ENCODE measurements at places on chromosomes 6 and 20. TPM values are rescaled to one million over a fixed set of nuclear protein-coding genes. Genes with fewer than 3 reads are reported as not detected.

Gene PRICKLE4
- polyA plus RNA-seq: 7.2 TPM

GRCh38 chr20:50151034-50151743 is 2.3 kb downstream of the PEDS1 start:
- no peak for DNase-seq

DNA sequence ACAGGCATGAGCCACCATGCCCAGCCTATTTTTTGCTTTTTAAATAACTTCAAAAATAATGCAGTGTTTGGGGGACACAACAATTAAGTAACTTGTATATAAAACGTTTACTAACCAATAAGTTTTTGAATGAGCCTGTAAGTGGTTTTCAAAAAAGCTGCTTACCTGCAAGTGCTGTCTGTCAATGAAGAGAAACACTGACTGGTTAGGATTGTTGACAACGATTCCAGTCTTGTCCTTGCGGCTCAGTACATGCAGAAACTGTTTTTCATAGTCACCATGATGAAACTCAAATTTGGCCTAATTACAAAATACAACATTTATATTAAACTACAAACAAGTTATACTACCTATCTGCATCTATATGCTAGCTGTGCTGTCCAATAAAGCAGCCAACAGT is 10.3 kb downstream of the C6orf62 start:
- DNase-seq: no peak

- DNase-seq: no peak
Measured at GRCh38 chr6:56399672-56400263, 152.4 kb upstream of the COL21A1 start.

- no peak for DNase-seq
Measured at GRCh38 chr6:75116946-75117345, 88.9 kb downstream of the COL12A1 start.

DNA sequence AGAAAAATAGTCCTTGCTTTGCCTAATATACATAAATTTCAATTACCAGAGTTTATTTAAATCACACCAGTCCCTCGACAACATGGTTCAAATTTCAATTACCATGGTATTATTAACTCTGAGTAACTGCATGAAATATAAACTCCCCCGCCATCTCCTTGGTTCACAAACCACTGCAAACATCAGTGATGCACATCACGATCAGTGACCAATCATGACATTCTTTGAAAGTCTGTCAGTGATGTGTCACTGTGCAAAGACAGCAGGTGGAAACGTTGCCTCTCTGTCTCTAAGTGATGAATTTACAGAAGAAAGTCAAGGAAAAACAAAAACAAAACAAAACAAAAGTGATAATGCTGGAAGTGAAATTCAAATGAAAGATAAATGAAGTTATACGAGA is 86.7 kb downstream of the TASP1 start:
- DNase-seq: peak; percentile 27

Gene EPHA7
- 46.5 TPM for polyA plus RNA-seq

- no peak for DNase-seq
Measured at GRCh38 chr6:6635869-6636268, 47.3 kb downstream of the LY86 start.

DNA sequence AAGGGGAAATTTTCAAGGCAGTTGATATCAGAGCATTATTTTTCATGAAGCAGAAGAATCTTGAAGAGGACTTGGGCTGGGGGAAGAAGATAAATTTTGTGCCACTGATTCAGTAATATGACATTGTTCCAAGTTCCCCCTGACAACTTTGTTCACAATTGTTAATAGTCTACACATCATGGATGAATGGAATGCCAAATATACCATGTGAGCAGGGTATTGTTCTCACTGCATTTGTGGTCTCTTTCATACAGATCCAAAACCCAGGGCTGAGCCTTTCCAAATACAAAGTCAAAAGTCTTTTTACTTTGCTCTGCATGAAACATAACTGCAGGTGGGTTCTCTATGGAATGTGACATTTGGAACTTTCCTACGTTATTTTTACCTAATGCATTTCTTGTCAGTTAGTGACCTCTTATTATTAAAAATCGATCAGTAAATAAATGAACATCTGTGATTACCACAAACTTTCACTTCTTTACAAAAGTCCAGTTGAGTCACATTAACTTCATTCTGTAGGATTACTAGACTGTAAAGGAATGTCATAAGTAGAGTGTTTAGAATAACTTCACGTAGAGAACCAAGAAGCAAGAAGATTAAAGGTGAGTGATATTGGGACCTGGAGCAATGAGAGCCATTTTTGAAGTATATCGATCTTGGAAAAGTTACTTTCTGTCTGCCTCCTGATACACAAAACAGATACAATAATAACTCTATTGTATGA is 100.9 kb downstream of the RCAN2 start:
- no peak for DNase-seq

GRCh38 chr6:127590344-127590743 is 13.4 kb downstream of the C6orf58 start:
- DNase-seq: no peak

Gene ATF6B
- polyA plus RNA-seq: 92.0 TPM
